ENCODE measurements at places on chromosomes 3 and 15. TPM values are rescaled to one million over a fixed set of nuclear protein-coding genes. Genes with fewer than 3 reads are reported as not detected.

FMN1 gene
- total RNA-seq: not detected

CCR9 gene
- total RNA-seq: not detected

CHRD gene
- total RNA-seq: not detected

HTD2 gene
- 9.7 TPM for total RNA-seq

FETUB gene
- total RNA-seq: not detected

All from activated CD4-positive, alpha-beta T cell treated with anti-CD3 and anti-CD28 coated beads, Interleukin-2, amount 10 ng/mL, durations not matched to agents 24 days and 14 days (primary cell).